Retinal pigment epithelial cell (primary cell): ENCODE measurements at places on chromosomes 2 and 18.

- no peak for DNase-seq
Observed at GRCh38 chr2:179741317-179741716, 120.1 kb downstream of the ZNF385B start.

DNA sequence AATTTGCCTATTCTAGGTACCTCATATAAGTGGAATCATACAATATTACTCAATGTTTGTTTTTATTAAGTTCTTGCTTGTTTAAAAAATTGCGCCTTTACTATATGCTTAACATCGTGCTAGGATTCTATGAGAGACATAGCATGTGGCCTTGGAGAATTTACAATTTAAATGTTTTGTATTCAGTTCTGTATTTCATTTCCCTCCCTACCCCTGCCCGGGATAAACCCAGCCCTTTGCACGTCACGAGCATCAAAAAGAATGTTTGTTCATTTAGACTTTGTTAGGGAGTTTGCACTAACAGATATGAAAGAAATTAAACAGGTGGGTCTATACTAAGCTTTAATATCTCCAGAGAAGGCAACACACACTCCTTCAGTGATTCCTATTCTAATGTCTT lies 75.7 kb downstream of the C18orf54 start:
- no peak for DNase-seq

DNA sequence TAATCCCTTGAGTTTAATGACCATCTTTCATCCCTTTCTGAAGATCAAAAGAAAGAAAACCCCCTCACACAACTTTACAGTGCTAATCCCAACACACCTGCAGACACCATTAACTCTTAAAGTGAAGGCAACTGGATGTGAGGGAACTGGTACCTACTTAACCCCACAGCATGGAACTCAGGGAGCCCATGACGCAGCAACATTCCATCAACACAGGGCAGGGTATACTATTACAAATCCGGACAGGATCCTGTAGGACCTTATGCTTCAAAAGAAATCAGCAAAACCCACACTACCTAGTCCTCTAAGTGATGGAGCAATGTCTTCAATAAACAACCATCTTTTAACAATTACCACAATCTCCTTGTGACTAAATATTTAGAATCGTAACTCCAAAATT lies 78.6 kb downstream of the FARSB start:
- no peak for DNase-seq

DNA sequence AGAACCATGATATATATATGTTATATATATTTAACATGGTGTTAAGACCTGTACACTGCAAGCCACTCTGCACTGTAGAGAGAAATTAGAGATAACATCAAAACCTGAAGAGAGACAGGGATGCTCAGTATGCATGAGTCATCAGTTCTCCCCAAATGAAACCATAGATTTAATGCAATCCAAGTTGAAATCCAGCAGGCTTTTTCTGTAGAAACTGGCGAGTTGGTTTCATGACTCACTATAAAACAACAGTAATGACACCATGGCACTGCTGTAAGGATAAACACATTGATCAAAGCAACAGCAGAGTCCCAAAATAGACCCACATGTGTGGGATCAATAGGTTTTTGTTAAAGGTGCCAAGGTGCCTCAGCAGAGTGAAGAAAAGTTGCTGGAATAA lies 65.8 kb downstream of the RTP5 start:
- no peak for DNase-seq

DNA sequence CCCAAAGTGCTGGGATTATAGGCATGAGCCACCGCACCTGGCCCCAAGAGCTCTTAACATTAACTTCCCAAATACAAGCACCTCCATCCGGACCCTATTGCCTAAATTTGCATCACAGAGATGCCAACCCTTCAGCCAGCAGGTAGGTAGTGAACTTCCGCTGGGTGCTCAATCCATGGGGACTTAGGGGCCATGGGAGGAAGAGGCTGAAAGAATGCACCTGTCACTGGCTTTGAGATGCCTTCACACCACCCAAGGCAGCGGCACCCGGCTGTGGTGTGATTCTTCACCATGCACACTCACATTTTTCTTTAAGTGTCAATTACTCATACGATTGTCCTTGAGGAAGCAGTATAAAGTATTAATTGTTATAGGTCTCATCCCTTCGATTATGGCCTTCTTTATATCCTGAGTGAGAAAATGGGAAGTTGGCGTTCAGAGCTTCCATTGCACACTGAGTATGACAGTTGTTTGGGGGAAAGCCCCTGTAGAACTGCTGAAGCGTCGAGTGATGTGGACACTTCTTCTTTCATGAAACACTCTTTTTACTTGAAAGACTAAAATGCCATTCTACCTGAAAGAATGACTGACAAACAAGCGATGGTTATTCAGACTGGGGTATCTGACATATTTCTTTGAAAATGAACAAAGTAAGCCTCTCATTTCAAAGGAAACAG lies 51.8 kb upstream of the BIN1 start:
- no peak for DNase-seq

GRCh38 chr2:45857867-45858520 lies 206.5 kb downstream of the PRKCE start:
- no peak for DNase-seq

- DNase-seq: no peak
Observed at GRCh38 chr2:65112633-65113032, 17.3 kb downstream of the RAB1A start.

- DNase-seq: no peak
Observed at GRCh38 chr2:132911726-132912724, 242.0 kb upstream of the LYPD1 start.

DNA sequence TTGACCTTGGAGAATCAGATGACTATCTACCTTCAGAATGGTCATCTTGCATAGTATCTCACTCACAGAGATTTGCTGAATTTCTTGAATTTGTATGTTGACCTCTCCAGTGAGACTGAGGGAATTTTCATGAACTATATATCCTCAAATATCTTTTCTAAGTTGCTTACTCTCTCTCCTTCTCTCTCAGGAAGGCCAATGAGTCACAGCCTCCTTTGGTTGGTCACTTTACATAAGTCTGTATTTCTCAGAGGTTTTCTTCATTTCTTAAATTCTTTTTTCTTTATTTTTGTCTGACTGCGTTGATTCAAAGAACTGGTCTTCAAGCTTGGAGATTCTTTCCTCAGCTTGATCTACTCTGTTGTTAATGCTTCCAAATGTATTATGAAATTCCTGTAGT lies 51.7 kb downstream of the VIT start:
- DNase-seq: no peak

GRCh38 chr2:60294901-60295635 lies 258.4 kb downstream of the BCL11A start:
- DNase-seq: no peak

GRCh38 chr2:48207851-48208250 lies 301.6 kb upstream of the FBXO11 start:
- DNase-seq: no peak

GRCh38 chr2:54176577-54176976 lies 61.2 kb downstream of the ACYP2 start:
- peak; percentile 9 for DNase-seq
